ENCODE measurements at places on chromosomes 16 and 17.

- DNase-seq: peak; percentile 56
These were observed 18.0 kb downstream of the GRB7 start for GRCh38 chr17:39755554-39756379.

- DNase-seq: no peak
These were observed 29.8 kb downstream of the STAT3 start for GRCh38 chr17:42358434-42358833.

DNA sequence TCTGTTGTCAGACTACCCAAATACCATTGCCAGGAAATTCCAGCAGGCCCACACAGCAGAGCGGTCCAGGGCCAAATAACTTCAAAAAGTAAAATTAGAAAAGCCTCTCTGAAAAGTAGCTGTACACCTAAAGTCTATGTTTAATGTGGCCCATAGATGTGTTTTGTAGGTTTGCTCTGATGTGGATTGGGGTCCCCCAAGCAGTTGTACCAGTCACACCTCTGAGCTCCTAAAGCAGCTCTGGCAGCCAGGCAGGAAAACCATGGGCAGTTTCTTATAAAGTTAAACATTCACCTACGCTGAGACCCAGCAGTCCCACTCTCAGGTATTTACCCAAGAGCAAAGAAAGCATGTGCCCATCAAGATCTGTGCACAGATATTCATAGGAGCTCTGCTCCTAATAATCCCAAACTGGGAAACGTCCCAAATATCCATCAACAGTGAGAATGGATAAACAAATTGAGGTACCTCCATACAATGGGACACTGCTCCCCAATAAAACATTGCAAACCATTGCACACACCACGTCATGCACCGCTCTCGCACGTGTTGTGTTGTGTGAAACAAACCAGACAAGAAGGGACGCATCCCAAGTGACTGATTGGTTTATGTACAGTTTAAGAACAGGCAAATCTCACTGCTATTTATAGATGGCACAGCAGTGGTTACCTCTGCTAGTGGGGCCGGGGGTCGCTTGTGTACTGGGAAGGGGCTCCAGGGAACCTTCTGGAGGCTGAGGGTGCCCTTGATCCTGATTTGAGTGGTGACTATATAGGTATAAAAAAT, 15.8 kb upstream of the PRM1 start:
- DNase-seq: no peak

GRCh38 chr16:48608871-48609651, 919 bp downstream of the N4BP1 start:
- DNase-seq: peak; percentile 38

DNA sequence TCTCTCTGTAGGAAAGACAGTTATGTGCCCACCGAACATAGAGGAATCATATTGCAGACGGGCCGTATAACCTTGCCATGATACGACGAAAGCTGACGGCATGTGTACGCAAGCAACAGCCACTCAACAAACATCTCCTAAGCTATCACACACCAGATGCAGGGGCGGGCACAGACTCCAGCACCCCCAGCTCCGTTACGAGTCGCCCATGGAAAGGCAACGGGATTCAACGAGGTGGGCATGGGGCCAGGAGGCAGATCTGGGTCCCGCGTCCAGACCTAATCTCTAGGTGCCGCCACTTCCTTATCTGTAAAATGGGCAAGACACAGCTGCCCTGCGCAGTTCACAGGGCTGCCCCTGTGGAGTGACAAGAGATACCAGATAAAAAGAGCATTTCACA, 35.6 kb downstream of the ABR start:
- no peak for DNase-seq

DNA sequence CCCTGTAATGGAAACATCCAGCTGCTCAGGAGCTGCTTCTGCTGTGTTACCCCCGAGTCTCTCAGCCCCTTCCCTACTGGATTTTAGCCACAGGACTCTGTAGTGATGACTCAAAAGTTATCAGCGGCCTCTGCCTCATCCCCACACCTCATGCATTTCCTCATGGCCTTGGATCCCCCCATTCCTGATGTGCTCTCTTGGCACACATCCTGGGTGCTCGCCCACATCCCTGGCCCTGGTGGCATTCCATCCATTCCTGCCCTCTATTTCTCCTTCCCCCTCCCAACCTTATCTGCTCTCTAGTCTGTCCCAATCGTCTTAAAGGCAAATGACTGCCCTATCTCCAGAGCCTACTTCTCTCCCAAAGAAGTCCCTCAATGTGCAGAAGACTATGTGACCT, 24.6 kb downstream of the MARF1 start:
- no peak for DNase-seq

DNA sequence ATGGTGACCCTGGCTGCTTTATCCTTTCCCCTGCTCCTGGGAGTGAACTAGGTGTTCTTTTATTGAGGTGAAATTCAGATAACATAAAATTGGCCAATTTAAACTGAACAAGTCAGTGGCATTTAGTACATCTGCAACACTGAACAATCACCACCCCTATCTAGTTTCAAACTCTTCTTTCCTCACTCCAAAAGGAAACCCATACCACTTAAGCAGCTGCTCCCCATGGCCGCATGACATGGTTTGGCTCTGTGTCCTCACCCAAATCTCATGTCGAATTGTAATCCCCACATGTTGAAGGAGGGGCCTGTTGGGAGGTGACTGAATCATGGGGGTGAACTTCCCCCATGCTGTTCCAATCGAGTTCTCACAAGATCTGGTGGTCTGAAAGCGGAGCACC, 154.1 kb downstream of the STX8 start:
- no peak for DNase-seq

DNA sequence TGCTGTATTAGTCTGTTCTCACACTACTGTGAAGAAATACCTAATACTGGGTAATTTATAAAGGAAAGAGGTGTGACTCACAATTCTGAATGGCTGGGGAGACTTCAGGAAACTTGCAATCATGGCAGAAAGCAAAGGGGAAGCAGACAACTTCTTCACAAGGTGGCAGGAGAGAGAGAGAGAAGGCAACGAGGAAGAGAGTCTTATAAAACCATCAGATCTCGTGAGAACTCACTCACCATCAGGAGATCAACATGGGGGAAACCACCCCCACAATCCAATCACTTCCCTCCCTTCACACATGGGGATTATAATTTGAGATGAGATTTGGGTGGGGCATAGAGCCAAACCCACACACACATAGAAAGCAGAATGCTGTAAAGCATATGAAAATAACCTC, 896.2 kb downstream of the CDH11 start:
- no peak for DNase-seq

DNA sequence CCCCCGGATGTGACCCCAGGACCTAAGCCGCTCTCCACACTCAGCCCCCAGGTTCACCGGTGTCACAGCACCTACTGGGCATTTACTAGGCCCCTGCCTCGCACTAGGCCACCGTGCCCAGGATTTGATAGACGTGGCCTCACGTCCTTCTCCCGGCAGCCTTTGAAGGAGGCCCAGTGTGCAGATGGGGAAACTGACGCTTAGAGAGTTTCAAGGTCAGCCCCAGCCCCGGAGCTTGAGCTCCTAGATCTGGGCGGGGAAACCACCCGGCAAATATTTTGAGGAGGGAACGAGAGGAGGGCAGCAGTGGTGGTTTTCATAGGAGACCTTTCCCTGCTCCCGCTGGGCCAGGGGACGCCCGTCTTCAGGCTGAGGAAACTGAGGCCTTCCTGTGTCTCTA, 10.3 kb downstream of the ZFPM1 start:
- no peak for DNase-seq

DNA sequence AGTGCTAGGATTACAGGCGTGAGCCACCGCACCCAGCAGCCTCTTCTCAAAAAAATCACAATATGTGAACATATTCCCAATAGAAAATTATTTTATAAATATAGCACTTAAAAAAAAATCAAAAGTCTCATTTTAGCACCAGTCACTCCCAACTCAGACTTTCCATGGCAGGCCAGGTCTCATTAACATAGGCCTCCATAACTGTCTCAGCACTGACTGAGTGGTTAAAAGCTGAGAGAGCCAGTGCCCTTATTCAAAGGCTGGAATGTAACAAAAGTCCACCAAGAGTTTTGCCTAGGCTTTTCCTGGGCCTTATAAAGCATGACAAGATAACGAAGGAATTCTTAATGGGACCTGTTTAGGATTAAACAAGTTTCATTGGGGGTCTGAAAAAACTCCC, 79.8 kb downstream of the EMP2 start:
- no peak for DNase-seq

GRCh38 chr16:50550035-50550434, 1.8 kb downstream of the NKD1 start:
- peak; percentile 23 for DNase-seq

DNA sequence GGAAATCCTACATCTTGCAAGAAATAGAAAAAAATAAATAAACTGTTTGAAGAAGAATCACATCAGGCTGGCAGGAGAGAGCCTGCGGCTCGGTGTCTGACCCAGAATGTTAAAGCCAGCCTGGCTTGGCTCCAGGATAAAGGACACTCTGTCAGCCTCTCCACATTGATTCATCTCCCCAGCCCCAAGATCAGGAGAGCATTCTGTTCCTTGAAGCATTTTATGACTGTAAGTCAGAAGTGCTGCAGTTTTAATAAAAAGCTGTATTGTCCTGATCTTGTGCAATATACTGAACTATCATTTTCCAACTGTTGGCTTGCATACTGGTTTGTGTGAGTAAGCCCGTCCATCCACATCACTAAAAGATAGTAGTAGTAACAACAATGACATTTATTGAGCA, 426.6 kb downstream of the HAPSTR1 start:
- DNase-seq: no peak

DNA sequence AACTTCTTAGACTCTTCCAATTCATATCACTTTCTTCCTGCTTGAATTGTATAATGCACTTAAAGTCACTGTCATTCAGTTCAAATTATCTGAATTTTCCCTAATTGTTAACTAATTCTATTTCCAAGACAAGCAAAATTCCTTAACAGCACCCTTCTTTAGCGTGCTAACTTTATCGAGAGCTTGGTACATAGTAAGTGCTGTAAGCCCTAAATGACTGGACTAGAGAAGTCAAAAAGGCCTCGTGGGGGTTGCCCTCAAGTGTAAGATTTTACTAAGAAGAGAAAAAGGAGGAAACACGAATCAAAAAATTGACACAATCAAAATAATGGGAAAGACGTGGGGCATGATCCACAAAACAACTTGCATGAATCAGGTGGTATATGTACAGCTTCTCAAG, 11.3 kb downstream of the KANSL1 start:
- no peak for DNase-seq

GRCh38 chr17:46212634-46213435, 19.6 kb upstream of the KANSL1 start:
- peak; percentile 60 for DNase-seq

- peak; percentile 79 for DNase-seq
These were observed at the start of gene LAT for GRCh38 chr16:28984619-28985135. Gene LAT (plus strand): TSS chr16:28985052. CDS start chr16:28985418, 366 bp downstream.

DNA sequence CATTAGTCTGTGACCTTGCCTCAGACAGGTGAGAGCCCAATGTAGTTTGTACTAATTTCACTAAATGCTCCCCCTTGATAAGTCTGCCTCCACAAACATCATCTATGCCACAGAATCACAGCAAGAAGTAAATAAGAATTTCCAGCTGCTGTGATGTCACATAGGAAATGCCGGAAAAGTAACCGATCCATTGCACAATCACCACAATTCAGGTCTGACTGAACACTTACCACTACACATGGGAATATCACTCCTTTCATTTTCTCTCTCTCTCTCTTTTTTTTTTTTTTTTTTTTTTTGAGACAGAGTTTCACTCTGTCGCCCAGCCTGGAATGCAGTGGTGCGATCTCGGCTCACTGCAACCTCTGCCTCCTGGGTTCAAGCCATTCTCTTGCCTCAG, 79.0 kb upstream of the CDH11 start:
- no peak for DNase-seq

DNA sequence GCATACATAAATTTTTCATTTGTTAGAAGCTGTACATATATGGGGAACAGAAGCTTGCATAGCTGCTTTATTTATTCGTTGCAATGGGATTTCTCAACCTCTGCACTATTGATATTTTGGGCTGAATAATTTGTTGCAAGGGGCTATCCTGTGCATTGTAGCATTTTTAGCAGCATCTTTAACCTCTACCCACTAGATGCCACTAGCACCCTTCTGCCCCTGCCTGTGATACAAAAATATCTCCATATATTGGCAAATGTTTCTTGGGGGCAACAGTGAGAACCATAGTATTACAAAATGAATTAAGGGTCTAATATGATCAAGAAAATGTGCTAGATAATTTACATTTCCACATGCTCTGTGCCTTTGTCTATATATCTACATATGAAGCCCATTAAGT, 1401.0 kb downstream of the CDH11 start:
- DNase-seq: no peak

- no peak for DNase-seq
These were observed 17.2 kb downstream of the CYTH1 start for GRCh38 chr17:78764871-78765270.

GRCh38 chr16:75780669-75781068, 54.4 kb upstream of the CPHXL start:
- DNase-seq: no peak

DNA sequence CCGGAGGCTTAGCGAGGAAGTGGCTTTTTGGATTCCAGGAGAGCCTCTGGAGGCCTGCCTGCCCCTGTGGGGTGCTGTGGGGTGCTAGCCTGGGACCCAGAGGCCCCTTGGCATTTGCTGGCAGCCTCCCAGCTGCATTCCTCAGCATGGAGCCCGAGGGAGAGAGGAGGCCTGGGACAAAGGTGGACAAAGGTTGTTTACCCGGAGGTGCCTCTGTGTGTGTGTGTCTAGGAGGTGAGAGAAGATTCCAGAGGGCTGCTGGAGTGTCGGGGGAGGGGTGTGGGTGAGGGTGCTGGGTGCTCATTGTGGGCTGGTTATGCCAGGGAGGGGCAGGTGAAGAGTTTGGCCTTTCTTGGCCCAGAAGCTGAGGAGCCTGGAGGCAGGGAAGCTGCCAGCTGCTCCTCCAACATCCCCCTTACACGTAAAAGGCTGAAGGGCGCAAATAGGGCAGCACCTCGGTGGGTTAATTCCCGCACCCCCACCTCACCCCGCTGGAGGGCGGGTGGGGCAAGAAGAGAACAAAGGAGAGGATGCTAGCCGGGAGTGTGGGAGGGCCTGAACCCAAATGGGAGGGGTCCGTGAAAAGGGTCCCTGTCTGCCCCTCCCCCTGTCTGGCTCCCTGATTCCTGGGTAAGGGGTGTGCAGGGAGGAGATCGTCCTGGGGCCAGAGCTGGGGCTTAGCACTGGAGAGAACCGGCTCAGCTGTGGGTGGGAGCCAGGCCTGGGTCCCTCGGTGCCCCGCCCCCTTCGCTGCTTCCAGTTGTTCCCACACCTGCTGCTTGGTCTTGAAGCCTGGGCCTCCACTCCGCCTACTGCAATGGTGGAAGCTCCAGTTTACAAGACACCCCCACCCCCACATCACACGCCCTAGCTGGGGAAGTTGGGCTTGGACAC, 9.9 kb downstream of the HEXIM2 start:
- DNase-seq: no peak

DNA sequence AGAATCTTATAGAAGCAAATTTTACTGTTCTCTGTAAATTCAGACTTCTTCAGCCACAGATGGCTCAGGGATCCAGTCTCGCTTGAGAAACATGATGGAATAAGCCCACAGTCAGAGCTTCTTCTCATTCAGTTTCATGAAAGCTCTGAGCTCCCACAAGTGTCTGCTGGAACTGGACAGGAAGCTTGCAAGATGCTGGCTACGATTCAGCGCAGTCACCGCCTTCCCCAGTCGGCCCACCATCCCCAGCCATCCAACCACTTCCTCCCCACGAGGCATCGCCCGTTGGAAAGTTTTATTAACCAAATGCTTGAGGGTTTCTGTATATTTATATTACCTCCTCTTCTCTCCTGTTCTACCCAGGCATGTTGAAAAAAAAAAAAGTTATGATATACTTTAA, 171.7 kb downstream of the ZFHX3 start:
- DNase-seq: no peak

- no peak for DNase-seq
These were observed 5.3 kb downstream of the MAF start for GRCh38 chr16:79595231-79595641.

GRCh38 chr17:64580384-64581315, 73.9 kb downstream of the CEP95 start:
- DNase-seq: no peak
